ENCODE measurements at places on chromosomes 2 and 18.

DNA sequence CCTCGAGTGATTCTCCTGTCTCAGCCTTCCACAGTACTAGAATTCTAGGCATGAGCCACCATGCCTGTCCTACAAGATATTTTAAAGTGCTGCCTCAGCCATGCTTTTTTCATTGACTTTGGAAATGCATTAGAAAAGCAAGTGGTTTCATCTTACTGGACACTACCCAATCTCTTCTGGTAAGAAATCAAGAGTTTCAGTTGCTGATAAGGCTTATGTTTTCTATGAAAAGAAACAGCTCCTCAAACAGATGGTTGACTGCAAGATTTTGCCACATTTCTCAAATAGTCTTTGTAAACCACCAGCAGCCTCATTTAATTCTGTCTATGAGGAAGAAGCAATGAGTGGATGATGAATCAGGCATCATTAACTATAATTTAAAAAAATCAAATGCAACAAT is 264.5 kb upstream of the LRP1B start:
- no peak for DNase-seq

- no peak for DNase-seq
These were observed 295.3 kb upstream of the COL3A1 start for GRCh38 chr2:188678882-188679281.

- no peak for DNase-seq
These were observed 12.8 kb downstream of the METTL8 start for GRCh38 chr2:171420728-171421563.

- no peak for DNase-seq
These were observed 199.1 kb downstream of the TRIB2 start for GRCh38 chr2:12915787-12916186.

GRCh38 chr2:45373534-45373933 is 237.5 kb downstream of the SRBD1 start:
- DNase-seq: no peak

GRCh38 chr2:133012847-133013734 is 343.1 kb upstream of the LYPD1 start:
- no peak for DNase-seq

DNA sequence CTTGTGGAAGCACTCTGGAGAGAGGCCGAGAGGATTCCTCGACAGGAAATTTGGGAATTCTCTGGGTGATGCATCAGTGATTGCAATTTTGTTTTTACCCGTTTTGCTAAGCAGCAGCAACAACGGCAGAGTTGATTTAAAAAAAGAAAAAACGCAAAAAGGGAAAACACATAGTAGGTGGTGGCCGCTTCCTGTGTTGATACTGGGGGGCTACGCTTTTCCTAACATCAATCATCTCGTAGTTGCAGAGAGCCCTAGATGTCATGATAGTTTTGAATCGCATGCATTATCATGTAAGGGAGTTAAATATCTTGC is 271 bp upstream of the RBM43 start:
- no peak for DNase-seq
